ENCODE measurements at places on chromosomes 7 and 10.

GRCh38 chr7:131586759-131587158 is 30.3 kb upstream of the PODXL start:
- DNase-seq: no peak

DNA sequence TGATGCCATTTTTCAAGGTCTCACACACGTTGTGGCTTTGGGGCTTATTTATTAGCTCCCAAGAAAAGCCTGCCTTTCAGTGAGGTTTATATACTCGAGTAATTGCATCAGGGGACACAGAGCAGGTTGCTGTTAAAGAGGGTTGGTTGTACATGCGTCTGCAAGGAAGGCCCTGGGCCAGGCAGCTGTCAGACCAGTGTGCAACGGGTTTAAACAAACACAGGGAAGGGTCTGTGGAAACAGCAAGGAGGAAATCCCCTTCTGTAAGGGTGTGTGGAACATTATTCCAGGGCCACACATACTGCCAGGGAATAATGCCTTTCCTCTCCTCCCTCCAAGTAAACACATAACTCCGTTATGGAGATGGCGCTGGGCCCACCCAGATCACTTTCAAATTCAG is 1.7 kb upstream of the CHST15 start:
- DNase-seq: no peak

GRCh38 chr7:51151455-51151854 is 165.2 kb downstream of the COBL start:
- DNase-seq: no peak

DNA sequence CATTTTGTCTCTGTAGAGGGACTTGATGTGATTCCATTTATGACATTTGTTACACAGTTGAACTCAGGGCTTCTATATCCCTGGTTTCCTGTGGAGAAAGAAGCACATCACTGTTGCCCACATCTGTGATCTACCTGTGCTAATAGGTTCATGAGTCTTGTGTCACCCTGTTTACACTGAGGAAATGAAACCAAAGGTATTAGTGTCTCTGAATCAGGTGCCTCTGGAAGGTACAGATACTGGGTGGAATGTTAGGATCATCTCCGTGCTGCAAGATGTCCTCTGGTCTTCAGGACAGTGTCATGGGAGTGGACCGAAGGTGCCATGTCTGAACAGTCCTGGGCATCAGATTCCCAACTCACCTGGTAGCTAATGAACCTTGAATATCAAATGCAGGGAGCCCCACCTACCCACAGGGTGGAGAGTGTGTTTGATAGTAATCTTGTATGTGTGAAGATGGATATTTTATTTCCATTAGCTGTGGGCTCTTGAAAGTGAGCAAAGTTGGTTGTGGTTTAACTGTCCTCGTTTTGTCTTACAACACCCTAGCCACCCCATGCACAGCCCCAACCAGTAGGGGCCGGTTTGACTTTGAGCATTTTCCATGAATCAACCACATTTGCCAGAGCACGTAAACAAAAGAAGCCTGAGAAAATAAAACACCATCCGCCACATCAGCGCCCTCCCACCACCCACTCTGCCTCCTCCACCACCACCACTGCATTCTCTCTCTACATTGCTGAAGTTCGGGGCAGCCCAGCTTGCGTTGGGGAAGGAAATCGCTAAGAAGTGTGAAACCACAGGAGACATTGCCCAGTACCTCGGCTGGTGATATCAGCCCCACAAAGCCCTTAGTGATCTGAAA is 40.7 kb downstream of the TARP start:
- DNase-seq: no peak

DNA sequence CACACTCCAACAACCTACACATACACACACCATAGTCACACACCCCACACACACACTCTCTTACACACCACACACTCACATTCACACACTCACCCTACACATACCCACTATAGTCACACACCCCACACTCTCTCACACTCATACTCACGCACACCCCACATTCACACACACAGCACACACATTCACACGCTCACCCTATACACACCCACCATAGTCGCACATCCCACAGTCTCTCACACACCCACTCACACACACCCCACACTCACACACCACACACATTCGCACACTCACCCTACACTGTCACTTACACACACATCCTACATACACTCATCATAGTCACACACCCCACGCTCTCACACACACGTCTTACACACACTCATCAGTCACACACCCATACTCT is 85.6 kb downstream of the HECW1 start:
- DNase-seq: no peak

GRCh38 chr7:134690016-134690415 is 43.4 kb downstream of the BPGM start:
- DNase-seq: no peak

- no peak for DNase-seq
These were observed 143.5 kb upstream of the UNC5B start for GRCh38 chr10:71068861-71069271.

GRCh38 chr7:41508755-41509154 is 194.1 kb downstream of the INHBA start:
- no peak for DNase-seq

DNA sequence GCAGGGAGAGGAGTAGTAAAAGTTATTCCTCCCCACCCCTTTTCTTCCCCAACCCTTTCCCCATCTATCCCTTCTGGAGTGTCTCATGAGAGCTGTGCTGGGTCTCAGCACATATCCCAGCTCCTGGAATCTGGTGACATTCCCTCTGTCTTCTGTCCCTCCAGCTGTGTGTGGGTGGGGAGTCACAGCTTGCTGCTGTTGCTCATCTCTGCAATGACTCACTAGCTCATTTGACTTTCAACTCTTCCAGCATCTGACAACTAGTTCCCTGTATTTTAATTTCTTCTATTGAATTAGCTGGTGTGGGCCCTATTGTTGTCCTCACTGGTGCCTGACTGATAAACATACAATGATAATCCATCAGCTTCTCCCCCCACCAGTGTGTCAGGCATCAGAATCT is 198.9 kb upstream of the AUTS2 start:
- peak; percentile 40 for DNase-seq

GRCh38 chr7:69920797-69921196 is 322.5 kb downstream of the AUTS2 start:
- no peak for DNase-seq

DNA sequence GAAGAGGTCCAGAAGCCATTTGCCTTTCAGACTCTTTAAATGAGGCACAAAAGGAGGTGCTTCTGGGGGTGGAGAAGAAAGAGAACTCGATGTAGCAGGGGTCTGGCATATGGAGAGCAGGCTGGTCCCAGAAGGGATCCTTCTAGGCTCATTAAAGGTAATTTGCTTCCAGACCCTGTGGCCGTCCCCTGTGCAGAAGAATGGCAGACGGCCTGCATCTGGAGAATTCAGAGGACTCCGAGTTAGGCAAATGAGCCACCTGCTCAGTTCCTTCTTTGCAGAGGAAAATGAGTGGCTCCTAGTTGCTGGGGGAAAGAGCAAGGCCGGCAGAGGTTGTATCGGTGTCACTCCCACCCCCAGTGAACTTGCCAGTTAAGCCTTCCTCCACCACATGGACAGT is 73.8 kb upstream of the FAM180A start:
- DNase-seq: no peak

- DNase-seq: no peak
These were observed 66.1 kb downstream of the THNSL1 start for GRCh38 chr10:25082276-25083204.

GRCh38 chr7:109986701-109987100 is 1104.2 kb upstream of the LRRN3 start:
- DNase-seq: no peak

DNA sequence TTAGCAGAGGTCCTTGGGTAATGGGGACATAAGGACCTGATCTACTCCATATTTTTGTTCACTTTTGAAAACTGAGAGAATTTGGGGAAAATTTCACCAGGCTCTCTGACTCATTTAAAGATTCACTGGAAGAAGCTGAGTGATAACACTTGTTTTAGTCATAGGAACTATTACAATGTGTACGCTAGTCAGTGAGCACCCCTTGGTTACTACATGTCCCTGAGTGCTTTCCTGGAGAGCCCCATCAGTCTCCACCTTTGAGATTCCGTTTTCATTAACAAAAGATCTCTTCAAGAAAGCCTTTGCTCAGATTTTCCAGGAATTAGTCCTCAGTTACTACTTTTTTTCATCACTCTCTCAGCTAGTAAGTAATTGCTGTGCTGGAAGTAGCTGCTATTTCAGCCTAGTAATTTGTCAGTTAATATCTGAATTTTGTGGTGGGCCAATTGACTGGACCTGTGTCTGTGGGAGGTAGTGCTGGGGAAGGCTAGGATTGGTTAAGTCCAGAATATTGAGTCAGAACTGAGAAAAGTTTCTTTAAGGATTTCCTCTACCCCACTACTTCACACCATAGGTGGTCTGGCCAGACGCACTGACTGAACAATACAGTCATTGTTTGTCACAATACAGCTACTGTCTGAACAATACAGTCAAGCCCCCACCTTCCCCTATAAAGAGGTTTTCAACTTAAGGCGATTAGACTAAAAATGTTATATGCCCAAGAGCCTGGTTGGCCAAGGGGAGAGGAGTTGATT is 235.0 kb downstream of the CCDC7 start:
- peak; percentile 18 for DNase-seq

- no peak for DNase-seq
These were observed 245.3 kb downstream of the KCNMA1 start for GRCh38 chr10:77392236-77392721.

DNA sequence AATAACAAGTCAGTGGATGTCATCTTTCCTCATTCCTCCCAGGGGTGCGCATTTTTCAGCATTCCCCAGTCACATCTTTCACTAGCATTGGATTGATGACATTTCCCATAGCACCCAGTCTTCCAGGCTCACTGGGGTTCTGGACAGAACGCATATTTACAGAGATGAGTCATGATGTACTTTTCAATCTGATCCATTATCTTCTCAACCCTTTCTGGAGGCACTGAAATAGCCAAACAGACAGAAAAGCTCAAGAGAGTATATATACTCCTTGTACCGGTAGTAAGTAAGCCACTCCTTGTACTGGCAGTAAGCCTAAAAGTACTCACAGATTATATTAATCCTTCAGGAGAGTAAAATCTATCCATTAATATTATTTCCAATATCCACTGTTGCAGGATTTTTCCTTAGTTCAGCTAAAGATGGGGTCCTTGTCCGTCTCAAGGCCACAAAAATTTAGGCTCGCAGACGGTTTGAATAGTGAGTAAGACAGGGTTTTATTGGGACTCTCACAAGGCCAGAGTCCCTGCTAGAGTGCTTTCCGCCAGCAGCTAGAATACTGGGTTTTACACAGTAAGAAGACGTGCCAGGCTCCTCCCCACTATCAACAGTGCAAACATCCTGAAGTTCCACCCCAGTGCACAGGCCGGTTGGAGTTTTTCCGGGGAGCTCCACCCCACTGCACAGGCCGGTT is 60.8 kb downstream of the MDH2 start:
- DNase-seq: peak; percentile 13

DNA sequence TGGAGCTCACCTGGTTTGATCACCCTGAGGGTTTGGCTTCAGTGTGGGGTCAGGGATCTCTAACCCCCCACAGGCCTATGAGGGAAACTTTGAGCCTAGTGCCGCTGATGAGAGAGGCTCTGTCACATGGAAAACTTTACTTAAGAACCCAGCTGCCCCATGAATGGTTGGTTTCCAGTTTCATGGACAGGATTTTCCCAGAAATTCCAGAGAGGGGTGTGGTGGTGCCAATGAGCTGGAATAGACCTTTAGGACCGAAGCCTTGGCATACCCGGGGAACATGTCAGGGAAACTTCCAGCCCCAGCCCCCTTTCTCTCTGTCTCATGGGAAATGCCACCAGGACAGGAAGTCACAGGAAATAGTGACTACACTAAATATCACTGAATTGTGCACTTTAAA is 36.9 kb downstream of the AKR1B1 start:
- DNase-seq: no peak

DNA sequence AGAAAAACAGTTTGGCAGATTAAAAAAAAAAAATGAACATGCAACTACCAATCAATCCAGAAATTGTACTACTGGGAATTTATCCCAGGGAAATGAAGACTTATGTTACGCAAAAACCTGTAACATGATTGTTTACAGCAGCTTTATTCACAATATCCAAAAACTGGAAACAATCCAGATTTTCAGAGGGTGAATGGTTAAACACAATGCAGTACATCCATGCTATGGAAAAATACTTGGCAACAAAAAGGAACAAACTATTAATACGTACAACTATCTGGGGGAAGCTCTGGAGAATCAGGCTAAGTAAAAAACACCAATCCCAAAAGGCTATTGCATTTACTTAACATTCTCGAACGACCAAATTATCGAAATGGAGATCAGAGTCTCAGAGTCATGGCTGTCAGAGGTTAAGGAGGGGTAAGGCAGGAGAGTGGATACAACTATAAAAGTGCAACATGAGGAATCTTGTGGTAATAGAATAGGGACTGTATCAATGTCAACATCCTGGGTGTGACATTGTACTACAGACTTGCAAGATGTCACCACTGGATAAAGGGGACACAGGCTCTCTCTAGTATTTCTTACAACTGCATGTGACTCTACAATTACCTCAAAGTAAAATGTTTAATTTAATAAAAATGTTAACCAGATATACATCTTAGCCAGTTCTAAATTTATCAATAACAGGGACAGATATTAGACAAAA is 21.5 kb upstream of the RUFY2 start:
- DNase-seq: no peak

- DNase-seq: no peak
These were observed 36.9 kb downstream of the DDIT4 start for GRCh38 chr10:72310636-72311035.

GRCh38 chr7:13032576-13032975 is 345.1 kb downstream of the ARL4A start:
- DNase-seq: peak; percentile 33

DNA sequence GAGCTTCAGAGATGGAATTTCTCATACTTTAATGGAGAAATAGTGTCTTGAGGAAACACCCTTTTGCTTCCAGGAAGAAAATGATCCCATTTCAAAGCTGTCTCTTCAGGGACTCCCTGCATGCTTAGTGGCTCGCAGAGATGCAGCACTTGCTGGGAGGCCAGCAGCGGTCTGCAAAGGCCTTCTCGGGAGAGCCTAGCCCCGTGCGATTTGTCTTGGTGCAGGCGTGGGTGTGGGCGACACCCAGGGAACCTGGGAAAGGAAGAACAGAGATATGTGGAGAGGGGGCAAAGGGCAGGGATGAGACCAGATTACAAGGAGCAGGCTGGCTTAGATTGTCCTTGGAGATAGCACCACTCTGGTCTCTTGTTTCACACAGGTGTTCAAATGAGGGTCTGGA is 352.3 kb upstream of the PODXL start:
- no peak for DNase-seq

GRCh38 chr10:3077940-3078630 is 10.7 kb downstream of the PFKP start:
- DNase-seq: peak; percentile 42

GRCh38 chr7:27096768-27097514 is 1.1 kb upstream of the HOXA1 start:
- no peak for DNase-seq

DNA sequence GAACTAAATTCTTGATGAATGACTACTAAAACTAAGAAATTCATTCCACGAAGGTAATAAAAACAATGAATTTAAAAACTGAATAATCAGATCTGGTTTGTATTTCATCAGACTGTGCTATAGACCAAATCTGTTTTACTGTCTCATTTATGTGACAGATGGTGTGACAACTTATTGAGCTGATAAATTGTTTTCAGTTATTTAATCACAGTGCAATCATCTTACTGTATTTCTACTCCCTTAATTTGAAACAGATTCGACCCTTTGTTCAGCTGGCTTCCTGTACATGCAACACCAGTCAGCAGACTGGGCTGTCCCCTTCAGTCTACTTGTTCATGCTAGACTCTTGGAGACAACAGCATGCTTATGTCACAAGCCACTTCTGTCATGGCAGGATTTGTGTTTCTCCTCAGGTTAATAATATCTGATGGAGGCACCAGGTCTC is 150.9 kb downstream of the MBL2 start:
- no peak for DNase-seq

GRCh38 chr10:37975401-37975991 is 951 bp downstream of the ZNF25 start:
- no peak for DNase-seq
